ENCODE measurements at places on chromosomes 7 and 10.

GRCh38 chr7:133572843-133573242 is 320.0 kb downstream of the EXOC4 start:
- DNase-seq = no peak

GRCh38 chr7:127655720-127656119 is 3.7 kb downstream of the SND1 start:
- DNase-seq = no peak

DNA sequence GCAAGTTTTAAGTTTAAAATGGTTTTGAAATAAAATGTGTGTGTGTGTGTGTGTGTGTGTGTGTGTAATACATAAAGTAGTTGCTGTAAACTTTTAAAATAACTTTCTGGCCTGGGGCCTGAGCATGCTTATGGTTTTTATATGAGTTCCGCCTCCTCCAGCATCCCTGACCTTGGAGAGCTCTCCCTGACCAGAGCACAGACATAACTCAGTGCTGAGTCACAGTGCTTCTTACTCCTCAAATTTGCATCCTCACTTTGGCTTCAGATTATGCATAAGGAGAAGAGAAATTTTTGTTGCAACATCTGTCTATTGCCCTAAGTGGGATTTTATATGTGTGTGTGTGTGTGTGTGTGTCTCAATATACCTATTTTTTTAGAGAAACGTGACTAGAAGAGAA is 200.8 kb downstream of the ELMO1 start:
- no peak for DNase-seq

GRCh38 chr10:91033324-91033950 is 112.5 kb upstream of the ANKRD1 start:
- no peak for DNase-seq

- DNase-seq = no peak
Observed at GRCh38 chr7:141220263-141220880, 146.5 kb downstream of the TMEM178B start.

GRCh38 chr7:131653418-131654248 is 97.2 kb upstream of the PODXL start:
- no peak for DNase-seq

GRCh38 chr10:20887706-20888555 is 9.2 kb downstream of the NEBL start:
- DNase-seq = no peak

DNA sequence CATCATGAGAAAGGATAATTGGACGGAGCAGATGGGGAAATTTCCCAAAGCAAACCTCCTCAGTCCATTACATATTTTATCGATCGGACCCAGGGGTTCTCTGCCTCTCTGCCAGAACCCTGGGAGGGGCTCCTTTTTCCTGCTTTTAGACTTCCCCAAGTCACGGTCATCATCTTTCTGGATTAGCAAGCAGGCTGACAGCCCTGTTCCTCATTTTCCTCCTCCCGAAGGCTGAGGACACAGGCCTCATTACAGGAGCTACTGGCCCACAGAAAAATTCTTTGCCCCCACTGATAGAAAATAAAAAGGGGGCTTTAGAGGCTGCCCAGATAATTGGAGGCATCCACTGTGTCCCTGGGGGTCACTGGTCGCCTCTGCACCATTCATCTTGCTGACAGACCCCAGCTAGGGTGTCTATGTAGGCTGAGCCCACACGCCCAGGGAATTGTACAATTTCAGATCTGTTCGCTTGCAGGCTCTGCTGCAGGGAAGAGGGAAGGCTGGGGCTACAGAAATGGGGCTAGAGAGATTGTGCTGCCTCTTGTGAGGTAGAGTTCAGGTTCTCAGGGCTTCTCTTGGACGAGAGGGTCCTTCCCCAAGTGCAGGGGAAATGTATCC is 125.7 kb upstream of the SDK1 start:
- no peak for DNase-seq

GRCh38 chr7:116317907-116318306 is 107.6 kb downstream of the TES start:
- no peak for DNase-seq
